ENCODE measurements at places on chromosomes 1 and 21. TPM values are rescaled to one million over a fixed set of nuclear protein-coding genes. Genes with fewer than 3 reads are reported as not detected.

DNALI1 gene
- total RNA-seq = 9.5 TPM

DNA sequence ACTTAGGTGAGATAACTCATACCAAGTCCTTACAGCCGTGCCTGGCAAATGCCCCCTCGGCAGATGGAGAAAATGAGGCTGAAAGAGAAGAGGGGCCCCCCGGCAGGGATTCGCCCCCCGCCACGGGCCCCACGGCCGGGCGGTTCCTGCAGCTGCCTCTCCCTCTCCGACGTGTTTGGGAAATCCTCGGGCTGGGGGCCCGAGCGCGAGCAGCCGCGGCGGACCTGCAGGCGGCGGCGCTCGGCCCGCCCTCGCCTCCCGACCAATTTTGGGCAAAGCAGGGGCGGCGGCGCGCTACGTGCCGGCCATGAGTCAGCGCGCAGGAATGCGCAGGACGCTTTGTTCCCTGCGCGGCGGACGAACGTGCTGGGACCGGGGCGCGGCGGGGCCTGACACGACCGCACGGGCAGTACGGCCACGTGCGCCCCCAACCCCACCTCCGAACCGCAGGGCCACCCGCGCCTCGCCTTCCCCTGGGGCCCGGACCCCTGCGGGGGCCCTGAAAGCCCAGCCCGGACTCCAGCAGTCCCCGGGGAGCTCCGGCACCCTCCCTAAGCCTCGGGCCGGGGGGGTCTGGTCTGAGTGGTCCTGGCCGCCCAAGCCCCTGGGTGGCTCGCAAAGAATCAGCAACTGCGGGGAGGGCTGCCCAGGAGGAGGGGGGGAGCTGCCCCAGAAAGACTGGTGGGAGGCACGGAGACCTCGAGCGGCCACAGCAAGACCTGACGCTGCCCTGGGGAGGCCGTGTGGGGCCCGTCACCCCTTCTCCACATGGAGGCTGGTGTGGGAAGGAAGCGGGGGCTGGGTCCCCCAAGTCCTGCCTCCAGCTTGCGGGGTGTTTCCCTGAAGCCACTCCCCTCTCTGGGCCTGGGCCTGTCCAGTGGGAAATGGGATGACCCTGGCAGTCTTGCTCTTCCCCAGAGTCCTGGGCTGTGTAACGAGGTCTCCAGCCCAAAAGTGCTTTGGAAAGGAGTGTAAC lies 11.9 kb upstream of the EDN2 start:
- H3K27me3 ChIP-seq = no peaks in the 10 kb centered on the region
- peak overlapping the region; percentile 6 for H3K4me3 ChIP-seq
- peak overlapping the region; percentile 75 for H3K27ac ChIP-seq
- DNase-seq = peak; percentile 69

C1orf105 gene
- not detected for total RNA-seq

DNA sequence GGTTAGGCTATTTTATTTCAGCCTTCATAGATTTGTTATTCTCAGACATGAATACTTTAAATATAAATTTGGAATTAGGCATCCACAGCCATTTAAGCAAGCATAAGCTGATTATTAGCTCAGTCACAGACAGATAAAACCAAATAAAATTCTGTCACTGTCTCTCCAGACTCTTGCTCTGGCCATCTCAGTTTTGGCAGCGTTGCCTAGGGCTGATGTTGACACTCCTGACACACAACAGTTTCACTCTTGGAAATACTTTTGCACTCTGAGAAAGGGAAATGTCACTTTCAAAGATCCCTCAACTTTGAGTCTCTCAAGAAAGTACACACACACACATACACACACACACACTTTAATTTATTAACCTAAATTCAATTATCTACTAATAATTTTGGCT lies 372.7 kb downstream of the BRINP3 start:
- no peak overlapping the region for H3K27ac ChIP-seq
- no peak for DNase-seq
- no peaks in the 10 kb centered on the region for H3K27me3 ChIP-seq
- no peaks in the 10 kb centered on the region for H3K4me1 ChIP-seq
- H3K36me3 ChIP-seq = no peaks in the 10 kb centered on the region

GRCh38 chr1:205443585-205444299 lies 12.1 kb downstream of the BLACAT1 start:
- H3K27ac ChIP-seq = peak overlapping the region; percentile 74
- H3K36me3 ChIP-seq = no peaks in the 10 kb centered on the region
- peaks cover 3% of the 10 kb centered on the region for H3K27me3 ChIP-seq
- peak overlapping the region; percentile 20 for H3K4me3 ChIP-seq

PEAR1 gene
- 0.82 TPM for total RNA-seq

DNA sequence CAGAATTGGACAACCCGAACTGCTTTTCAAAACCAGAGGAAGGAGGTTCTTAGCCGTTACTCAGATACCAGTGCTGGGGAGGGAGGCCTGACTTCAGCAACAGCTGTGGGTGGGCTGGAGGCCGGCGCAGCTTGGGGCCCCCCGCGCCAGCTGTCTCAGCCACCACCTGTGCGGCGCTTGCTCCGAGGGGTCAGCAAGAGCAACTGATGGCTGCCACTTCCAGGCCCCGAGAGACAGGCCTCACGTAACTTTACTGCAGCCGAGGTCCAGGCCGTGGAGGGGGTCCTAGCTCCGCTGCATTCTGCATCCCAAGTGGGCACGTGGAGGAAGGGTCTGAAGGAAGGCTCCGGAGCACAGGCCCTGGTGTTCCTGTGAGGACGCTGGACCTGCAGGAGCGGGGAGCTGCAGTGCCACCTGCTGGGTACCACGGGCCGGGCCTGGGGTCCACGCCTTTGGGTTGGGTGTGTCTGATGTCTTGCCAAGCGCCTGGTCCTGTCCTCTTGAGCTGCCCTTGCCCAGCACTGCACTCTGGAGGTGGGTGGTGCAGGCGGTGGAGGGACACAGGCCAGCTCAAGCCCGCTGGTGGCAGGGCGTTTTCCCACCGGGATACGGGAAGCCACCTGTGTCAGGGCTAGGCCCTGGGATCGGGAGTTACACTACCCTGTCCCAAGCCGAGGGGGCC lies 9.8 kb downstream of the THAP3 start:
- no peak overlapping the region for H3K4me3 ChIP-seq
- peaks cover 56% of the 10 kb centered on the region for H3K36me3 ChIP-seq
- H3K27ac ChIP-seq = no peak overlapping the region

- no peaks in the 10 kb centered on the region for H3K36me3 ChIP-seq
- no peaks in the 10 kb centered on the region for H3K4me1 ChIP-seq
- no peak overlapping the region for H3K27ac ChIP-seq
- H3K27me3 ChIP-seq = no peaks in the 10 kb centered on the region
- no peak overlapping the region for H3K4me3 ChIP-seq
These were observed 159.2 kb downstream of the APP start for GRCh38 chr21:26011292-26011940.

PTGS2 gene
- total RNA-seq = 0.23 TPM

HFM1 gene
- total RNA-seq = 0.99 TPM

ADAMTS5 gene
- 0.82 TPM for total RNA-seq

GRCh38 chr1:234777856-234778220 lies 167.9 kb upstream of the IRF2BP2 start:
- no peak overlapping the region for H3K27ac ChIP-seq
- no peaks in the 10 kb centered on the region for H3K36me3 ChIP-seq
- DNase-seq = no peak
- no peaks in the 10 kb centered on the region for H3K27me3 ChIP-seq

TMEM269 gene
- 0.35 TPM for total RNA-seq

MEX3A gene
- 52.4 TPM for total RNA-seq

DNA sequence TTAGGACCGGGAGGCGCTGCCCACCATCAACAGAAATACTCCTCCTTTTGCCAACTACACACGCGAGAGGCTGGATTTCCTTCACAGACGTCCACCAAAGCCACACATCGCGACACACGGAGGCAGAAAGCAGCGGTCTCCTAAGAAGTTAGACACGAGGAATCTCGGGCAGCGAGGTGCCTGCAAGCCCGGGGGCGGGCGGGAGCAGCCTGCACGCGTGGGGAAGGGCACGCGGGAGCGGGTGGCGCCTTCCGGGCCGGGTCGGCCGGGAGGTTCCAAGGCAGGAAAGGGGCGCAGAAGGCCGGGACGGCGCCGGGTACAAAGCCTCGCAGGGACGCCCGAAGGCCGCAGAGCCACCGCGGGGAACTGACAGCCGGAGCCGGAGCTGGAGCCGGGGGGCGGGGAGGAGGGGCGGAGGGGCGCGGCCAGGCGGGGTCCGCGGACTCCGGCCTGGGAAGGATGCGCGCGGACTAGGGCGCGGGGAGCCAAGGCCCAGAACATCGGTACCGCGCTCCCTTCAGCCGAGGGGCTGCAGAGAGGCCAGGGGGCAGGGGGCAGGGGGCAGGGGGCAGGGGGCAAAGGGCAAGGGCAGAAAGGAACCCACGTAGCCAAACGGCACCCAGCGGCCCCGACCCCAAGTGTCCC lies 722 bp downstream of the NPHP4 start:
- H3K27ac ChIP-seq = peak overlapping the region; percentile 83
- peaks cover 13% of the 10 kb centered on the region for H3K4me1 ChIP-seq
- H3K27me3 ChIP-seq = peaks cover 16% of the 10 kb centered on the region
- H3K36me3 ChIP-seq = no peaks in the 10 kb centered on the region
- peak overlapping the region; percentile 85 for H3K4me3 ChIP-seq
- peak; percentile 74 for DNase-seq
